ENCODE measurements at places on chromosomes 2 and 18.

- no peak for DNase-seq
These were observed 146.2 kb upstream of the AGAP1 start for GRCh38 chr2:235347691-235348090.

- DNase-seq = no peak
These were observed 109.0 kb upstream of the PARD3B start for GRCh38 chr2:204436230-204436629.

DNA sequence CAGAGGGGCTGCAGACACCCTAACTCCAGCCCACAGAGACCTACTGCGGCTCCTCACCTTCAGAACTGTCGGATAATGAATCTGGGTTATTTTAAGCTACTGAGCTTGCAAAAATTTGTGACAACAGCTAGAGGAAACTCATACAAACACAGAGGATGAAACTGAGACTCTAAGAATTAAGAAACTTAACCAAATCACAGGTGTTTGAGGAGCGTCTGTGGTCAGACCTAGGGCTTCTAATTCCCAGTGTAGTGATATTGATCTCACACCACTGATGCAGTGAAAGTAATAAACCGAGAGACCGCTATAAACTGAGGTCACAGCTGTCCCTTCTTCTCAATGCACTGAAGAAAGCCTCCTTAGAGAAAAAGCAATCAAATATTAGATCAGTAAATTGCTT, 110.1 kb downstream of the RGPD3 start:
- no peak for DNase-seq

GRCh38 chr2:41709702-41710599, 337.9 kb upstream of the PKDCC start:
- DNase-seq = no peak

- DNase-seq = no peak
These were observed 5.4 kb upstream of the RNASEH1 start for GRCh38 chr2:3563521-3563976.

DNA sequence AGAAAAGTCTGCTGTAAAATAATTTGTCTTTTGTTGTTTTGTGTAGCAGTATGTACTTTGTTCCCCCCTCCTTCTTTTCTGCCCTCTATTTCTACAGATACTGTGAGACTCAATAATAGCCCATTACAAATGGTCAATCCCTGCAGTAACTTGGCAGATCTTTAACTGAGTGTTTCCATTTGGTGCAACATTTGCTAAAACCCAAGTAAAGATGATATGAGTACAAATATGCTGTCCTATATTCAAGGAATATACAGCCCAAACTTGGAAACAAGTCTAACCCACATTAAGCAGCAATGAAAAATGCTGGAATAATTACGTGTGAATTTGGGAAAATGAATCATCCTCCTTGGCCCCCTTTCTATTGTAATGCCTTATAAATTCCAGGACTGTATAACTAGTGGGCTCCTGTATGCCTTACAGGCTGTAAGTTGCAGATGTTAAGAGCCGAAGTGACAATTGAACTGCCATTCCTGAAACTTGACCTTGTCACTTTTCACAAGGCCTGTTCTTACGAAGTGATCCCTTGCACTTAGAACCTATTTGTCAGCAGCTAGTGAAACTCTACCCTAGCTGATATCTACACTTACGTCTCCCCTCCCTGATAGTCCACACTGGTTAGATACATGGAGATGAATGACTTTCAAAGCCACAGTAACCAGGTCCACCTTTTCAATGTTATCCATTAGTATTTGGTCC, 104.9 kb downstream of the IRS1 start:
- no peak for DNase-seq

GRCh38 chr2:215973954-215974699, 39.2 kb downstream of the MREG start:
- no peak for DNase-seq

- no peak for DNase-seq
These were observed 329.3 kb downstream of the GPD2 start for GRCh38 chr2:156765450-156765849.

GRCh38 chr2:190360561-190360960, 17.2 kb downstream of the INPP1 start:
- no peak for DNase-seq

- no peak for DNase-seq
These were observed 810.4 kb upstream of the HS6ST1 start for GRCh38 chr2:129129087-129129486.

DNA sequence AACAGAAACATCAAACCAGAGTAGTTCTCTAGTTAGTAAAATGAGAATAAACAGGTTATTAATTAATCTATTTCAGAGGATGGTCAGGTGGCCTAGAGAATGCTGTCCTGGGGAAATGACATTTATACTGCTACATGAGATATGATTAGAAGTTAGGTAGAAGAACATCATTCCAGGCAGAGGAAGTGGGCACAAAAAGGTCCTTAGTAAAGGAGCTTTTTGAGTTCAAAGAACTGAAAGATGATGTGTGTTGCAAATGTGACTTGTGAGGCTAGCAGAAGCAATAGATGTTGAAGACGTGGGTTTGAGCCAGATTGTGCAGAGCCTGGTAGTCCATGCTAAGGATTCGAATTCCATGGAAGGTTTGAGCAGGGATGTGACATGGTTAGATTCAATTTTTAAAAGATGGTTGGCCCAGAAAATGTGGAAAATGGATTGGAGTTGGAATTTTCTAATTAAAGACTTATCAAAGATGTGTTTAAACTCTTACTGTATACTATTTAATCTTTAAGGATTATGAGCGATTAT, 34.2 kb downstream of the RAB10 start:
- DNase-seq = no peak

- no peak for DNase-seq
These were observed 208.7 kb upstream of the RASGRP3 start for GRCh38 chr2:33267756-33268155.

GRCh38 chr2:160375037-160375436, 118.6 kb downstream of the RBMS1 start:
- no peak for DNase-seq

DNA sequence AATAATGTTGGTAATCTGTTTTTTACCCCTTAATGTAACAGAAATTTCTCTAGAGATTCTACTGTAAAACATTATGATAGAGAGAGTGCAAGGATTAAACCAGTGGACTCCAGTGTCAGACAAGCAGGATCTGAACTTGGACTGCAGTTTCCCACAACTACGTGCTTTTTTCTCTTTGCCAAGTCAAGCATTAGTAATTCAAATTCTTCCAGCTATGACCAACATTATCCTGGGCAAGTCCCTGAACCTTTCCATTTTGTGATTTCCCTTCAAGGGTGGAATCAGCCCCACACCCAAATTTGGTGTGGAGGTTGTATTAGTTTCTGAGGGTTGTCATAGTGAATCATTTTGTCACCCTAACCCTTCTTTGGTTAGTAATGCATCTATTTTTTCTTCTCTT, 482.0 kb downstream of the ZNF516 start:
- no peak for DNase-seq

DNA sequence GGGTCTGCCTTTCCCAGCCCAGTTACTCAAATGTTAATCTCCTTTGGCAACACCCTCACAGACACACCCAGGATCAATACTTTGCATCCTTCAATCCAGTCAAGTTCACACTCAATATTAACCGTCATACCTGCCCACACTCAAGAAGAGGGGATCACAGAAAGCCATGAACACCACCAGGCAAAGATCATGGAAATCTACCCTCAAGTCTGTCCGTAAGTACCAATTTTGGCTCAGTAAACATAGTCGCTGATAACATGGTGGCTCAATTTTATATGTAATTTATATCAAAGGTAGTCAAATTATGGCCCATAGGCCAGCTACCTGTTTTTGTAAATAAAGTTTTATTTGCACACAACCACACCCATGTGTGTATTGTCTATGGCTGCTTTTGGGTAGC, 102.3 kb upstream of the MAP2 start:
- DNase-seq = no peak

GRCh38 chr2:24466871-24467870, 23.9 kb upstream of the NCOA1 start:
- DNase-seq = no peak

GRCh38 chr2:196336207-196336606, 164.8 kb upstream of the STK17B start:
- no peak for DNase-seq

DNA sequence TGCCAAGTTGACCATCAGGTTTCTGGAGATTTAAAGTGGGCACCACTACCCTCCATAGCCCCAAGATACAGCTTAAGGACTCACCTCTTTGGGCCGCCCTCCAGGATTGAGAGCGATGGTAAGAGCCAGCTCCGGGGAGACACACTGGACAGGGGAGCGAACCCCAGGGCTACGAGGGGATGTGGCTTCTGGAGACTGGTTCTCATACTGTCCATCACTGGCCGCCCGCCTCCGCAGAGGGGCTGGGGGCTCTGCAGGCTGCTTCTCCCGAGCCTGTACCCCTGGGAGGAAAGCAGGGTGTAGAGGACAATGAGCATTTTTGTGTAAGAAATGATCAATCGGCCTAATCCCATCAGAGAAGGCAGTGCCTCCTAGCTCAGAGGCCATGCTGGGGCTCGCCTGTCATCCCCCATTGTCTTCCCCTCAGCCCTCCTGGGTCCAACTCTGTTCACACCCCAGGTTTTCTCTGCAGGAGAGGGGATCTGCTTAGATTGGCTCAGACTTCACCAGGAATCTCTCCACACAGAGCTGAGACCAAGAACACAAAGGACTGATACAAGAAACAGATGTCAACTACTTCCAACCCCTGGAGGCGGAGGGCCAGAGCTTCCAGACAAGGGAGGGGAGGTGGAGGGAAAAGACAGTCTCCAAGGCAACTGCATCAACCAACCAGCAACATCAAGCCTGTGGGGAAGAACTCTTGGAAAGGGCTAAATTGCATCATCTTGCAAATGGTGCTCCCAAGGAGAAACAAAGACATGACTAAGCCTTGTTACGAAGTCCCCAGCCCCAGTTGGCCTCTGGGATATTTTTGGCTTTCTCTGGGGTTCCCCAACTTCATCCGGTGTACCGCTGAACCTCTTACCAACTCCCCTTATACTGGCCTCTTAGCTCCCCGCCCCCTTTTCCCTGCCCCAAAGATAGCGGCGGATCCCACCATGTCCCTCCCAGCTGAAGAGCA, 166.6 kb downstream of the TNS1 start:
- no peak for DNase-seq

DNA sequence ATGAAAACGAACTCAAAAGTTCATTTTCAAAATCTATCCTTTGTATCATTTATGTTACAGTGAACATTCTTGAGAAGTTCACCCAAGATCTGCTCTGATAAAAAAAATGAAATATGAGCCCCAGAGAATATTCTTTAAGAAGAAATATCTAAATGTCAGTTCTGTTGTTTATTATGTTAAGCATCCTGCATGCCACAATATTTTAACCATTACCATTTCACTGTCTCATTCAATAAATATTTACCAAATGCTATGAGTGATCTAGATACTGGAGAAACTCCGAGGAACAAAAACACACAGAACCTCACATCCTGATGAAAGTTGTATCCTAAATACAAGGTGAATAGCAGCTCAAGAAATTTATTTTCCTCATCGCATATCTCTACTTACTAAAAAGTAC, 170.2 kb downstream of the ZNF385B start:
- no peak for DNase-seq

DNA sequence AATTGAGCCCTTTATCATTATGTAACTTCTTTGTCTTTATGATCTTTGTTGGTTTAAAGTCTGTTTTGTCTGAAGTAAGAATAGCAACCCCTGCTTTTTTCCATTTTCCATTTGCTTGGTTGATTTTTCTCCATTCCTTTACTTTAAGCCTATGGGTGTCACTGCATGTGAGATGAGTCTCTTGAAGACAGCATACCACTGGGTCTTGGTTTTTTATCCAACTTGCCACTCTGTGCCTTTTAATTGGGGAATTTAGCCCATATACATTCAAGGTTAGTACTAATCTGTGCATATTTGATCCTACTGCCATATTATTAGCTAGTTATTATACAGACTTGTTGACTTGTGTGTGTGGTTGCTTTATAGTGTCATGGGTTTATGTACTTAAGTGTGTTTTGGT, 89.6 kb downstream of the NBEAL1 start:
- DNase-seq = no peak

DNA sequence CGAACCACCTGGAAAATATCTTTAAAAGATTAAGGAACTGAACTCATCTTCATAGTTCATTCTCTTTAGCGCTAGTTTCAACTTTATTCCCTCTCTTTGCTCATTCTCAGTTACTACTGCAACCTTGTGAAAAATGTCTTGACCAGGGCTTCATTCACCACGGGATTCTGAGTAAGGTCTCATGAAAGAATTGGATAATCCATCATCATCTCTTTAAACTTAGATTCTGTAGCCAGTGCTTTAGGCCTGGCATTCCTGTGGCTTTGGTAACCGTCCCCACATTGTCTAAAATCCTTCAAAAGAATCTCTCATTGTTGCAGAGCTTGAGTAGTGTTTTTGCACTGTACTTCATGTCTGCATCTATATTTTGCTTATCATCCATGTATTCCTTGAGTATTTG, 229.5 kb downstream of the ETAA1 start:
- DNase-seq = no peak

DNA sequence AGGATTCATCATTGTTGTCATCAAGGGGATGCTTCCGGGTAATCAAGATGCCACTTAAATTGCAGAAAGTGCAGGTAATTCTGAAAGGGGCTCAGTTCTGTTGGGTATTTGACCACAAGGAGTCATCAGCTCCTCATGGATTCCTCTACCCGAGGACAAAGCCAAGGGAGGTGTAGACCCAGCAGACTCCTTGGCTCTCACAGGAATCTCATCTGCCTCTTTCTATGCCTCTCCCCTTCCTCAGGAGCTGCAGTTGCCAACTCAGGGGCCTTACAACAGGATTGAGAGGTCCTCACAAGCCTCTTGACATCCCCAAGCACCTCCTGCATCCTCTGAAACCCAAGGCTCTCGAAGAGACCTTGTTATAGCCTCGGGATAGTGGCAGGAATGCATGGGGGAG, 44.0 kb downstream of the ITGB6 start:
- no peak for DNase-seq

GRCh38 chr2:166112193-166112605, 15.6 kb downstream of the SCN1A start:
- DNase-seq = no peak

DNA sequence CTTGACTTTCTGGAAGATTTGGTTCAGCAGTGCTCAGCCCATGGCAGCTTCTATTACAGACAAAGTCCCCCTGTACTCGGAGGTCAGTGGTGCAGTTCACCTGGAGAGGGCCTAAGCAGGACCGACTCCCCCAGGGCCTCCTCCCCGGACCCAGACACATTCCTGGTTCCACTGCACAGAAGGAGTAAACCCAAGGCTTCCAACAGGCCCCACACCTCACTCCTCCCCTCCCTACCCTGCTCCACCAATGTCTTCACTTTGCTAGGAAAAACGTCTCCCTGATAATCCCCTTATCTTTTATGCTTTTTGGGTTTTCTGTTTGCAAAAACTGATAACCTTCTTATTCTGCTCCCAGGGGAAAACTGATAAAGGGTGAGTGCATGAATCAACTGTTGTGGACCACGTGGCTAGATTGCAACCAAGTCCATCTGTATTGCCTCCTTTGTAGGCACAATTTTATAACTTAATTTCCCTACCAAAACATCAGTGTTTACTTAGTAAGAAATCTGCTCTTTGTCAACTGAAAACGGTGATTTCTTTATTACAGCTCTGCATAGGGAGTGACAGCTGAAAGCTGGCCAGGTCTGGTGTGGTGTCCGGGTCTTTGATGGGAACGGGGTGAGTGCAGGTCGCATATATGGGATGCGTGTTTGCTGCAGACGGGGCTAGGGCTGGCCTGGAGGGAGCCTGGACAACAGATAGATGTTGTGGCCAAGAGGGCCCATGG, 202.5 kb downstream of the GLI2 start:
- DNase-seq = no peak

Data from stimulated activated CD8-positive, alpha-beta memory T cell treated with anti-CD3 and anti-CD28 coated beads, Interleukin-15, amount 100 ng/mL, for 24 hours (primary cell).